Epithelial cell of proximal tubule (primary cell): ENCODE measurements at places on chromosomes 7 and 10. TPM values are rescaled to one million over a fixed set of nuclear protein-coding genes. Genes with fewer than 3 reads are reported as not detected.

UPK3BL1 gene
- 12.1 and 17.3 TPM in 2 replicates for total RNA-seq

PNLIPRP2 gene
- not detected in 2 replicates for total RNA-seq

AKR1C3 gene
- total RNA-seq = 2.1 and 2.2 TPM in 2 replicates

GDF2 gene
- not detected in 2 replicates for total RNA-seq

- DNase-seq = no peak
These were observed 625 bp downstream of the GIMAP2 start for GRCh38 chr7:150686030-150686631.

TMEM270 gene
- total RNA-seq = not detected in 2 replicates

TAF3 gene
- 3.0 and 4.8 TPM in 2 replicates for total RNA-seq

DNA sequence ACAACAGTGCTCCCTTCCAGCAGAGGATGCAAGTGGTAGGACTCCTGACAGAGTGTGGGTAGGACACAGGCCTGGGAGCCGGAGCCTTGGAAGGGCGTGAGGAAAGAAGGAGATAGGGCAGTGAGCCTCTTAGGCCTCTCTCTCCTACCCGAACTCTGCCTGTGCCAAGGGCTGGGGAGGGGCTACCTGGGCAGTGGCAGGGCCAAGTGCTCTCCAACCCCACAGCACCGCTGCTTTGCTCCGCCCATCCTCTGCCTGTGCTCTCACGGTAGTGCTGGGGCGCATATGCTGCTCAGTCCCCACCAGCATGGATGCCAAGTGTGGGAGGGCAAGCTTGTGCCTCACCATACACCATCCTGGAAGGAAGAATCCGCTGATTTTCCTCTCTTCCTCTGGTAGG is 7.5 kb downstream of the FAM131B start:
- DNase-seq = no peak

GRCh38 chr10:84574102-84574501 is 245.7 kb downstream of the CCSER2 start:
- no peak for DNase-seq

DNA sequence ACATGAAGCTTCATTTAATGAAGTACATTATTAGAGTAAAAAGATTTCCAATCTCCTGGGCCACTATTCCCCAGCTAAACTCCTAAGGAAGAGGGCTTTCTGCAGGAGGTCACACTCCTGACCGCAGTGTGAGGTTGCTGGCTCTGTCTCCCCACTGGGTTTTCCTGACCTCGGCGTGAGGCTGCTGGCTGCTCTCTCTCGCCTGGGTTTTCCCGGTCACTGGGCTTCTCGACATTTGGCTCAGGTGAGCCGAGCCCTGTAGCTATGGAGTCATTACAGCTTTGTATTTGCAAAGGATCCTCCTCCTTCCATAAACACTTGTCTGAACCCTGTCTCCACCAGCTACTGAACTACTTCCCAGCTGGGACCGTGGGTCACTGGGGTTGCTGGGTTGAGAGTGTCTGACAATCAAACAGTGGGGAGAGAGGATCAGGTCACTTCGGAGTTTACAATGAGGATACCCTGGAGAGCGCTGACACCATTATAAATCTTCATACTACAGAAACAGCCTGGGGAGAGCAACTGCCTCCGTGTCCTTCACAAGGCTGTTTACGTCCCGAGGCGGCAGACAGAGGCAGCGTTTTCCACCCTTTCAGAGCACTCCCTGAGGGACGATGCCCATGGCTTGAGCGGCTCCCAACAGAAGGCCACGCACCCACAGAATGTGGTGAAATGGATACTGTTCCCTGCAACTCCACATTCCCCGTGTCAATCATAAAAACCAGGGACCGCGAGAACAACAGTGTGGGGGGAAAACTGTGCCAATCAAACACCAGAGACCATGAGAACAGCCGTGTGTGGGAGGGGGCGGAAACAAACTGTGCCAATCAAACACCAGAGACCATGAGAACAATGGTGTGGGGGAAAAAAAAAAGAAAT is 226.2 kb downstream of the ZMYND11 start:
- no peak for DNase-seq

- peak; percentile 48 for DNase-seq
These were observed 316.8 kb upstream of the NFE2L3 start for GRCh38 chr7:25835197-25835596.

- DNase-seq = no peak
These were observed 5.6 kb upstream of the CNPY1 start for GRCh38 chr7:155551785-155552611.

DNA sequence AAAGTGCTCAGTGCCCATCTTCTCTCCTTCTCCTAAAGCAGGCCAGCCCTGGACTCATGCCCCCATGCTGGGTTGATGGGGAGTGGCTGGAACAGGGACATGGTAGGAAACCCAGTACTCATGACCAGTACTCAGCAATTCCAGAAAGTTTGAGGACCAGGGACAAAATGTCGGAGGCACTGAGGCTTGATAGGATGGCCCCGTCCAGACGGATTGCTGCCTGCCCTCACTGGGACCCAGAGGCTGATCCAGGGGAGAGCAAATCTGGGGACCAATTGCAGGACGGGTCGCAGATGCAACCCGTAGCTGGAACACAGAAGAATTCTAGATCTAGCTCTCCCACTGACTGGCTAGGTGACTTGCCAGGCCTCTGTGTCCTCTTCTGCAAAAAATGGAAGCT is 5.1 kb downstream of the ZCCHC24 start:
- no peak for DNase-seq

DNA sequence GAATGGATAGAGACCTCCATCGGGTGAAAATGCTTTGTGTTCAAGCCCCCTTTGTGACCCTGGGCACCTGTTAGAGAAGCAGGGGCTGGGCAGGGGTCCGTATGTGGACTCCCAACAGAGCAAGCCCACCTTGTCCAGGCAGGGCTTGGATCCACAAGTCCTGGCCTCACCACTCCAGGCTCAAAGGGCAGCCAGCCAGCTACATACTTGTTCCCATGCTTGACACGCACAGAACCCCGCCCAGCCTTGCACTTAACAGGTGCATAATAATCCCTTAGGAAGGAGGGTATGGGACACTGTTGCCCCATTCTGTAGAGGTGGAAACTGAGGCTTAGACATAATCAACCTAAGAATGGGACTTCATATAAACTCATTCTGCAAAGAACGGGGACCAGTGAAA is 160.6 kb downstream of the PRKAG2 start:
- no peak for DNase-seq

DNA sequence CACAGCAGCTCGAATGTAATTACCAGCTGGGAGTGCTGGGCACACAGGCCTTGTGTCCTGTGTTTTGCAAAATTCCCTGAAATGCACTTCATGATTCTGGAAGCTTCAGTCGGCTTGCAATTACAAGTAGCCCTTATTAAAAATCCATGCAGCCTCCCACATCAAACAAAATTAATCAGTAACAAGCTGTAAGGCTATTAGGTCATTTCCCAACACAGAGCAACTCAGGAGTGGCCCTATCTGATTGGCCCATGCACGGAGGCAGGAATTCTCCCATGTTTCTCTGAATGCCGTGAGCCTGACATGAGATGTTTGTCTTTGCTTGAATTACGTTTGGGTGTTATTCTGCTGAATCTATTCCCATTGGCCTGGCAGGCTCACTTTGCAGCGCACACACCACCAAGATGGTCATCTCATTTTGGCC is 36.9 kb downstream of the FOXL3 start:
- DNase-seq = peak; percentile 93

CTBP2 gene
- 57.3 and 106 TPM in 2 replicates for total RNA-seq

ZPBP gene
- total RNA-seq = not detected in 2 replicates

DNA sequence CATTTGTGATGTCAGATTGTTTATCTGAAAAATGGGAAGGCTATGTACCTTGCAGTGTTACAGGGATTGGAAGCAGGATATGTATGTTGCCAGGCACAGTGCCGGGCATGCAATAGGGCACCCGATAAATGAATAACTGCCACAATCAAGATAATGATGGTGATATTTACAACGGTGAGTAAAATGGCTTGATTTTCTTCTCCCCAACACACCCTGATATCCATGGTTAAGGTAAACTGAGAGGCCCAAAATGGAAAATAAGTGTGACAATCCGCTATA is 108.3 kb downstream of the CYP26A1 start:
- no peak for DNase-seq

GRCh38 chr7:73865738-73866445 is 4.9 kb downstream of the TMEM270 start:
- no peak for DNase-seq

EVX1 gene
- not detected in 2 replicates for total RNA-seq

- no peak for DNase-seq
These were observed 8.4 kb upstream of the SAMD8 start for GRCh38 chr10:75102830-75103673.

BCL7B gene
- total RNA-seq = 53.2 and 64.2 TPM in 2 replicates

DNA sequence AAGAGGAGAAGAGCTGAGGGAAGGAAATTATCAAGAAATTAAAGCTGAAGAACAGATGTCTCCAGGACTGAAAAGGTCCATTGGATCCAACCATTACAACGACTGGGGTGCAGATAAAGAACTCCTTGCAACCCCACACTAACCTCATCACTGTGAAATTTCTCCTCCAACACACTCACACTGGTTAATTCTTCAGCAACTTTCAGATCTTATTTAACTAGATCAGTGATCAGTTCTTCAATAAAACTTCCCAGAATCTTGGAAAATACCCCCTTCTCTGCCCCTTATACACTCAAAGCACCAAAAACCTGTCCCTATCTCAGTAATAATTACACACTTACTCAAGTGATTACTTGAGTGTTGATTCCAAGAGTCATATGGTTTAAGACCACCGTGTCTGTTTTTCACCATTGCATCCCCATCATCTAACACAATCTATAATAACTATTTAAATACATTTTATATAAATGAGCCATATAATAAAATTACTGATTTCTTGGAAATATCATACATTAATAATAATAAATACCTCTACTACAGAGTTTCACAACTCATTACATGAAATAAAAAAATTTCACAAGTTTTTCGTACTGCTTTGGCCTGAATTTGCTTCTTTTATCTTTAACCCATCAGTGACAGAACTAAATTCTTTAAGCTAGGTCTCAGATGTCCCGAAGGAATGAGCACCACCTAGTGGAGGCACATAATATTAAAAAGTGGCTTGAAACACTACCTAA is 123.7 kb downstream of the MPP7 start:
- peak; percentile 7 for DNase-seq

DNA sequence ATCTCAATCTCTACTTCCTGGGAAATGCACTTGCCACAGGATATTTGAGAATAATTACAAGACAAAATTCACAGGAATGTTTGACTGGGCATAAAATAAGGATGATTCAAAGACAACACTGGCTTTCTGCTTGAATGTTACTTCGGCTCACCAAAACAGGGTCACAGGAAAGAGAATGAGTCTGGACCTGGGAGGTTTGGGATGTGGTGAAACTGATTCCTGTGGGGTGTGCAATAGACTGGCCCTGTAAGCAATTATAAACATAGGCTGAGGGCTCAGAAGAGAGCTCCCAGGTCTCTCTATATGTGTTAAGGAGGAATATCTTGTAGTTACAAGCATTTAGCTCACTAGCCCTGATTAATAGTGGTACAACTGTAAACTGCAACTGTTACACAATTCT is 613.9 kb upstream of the CELF2 start:
- DNase-seq = no peak

TDRD1 gene
- not detected in 2 replicates for total RNA-seq

DNA sequence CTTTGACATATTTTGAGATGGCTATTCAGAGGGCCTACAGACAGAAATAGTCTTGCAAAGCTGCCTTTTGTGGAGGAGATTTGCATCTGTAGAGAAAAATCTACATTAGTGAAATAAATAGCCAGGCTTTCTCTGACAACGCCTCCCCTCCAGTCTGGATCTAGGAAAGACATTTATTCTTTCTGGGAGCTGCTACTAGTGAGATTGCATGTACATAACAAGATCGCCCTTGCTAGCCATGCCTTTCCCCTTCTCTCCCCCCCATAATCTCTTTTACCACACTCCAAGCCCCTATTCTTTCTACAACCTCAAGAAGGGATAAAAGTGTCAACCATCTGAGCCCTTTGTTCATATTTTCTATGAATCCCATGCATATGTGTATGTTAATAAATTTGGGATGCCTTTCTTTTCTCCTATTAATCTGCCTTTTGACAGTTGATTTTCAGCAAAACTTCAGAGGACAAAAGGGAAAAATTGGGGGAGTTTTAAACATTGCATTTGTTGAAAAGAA is 194.2 kb downstream of the SNX13 start:
- no peak for DNase-seq

DNA sequence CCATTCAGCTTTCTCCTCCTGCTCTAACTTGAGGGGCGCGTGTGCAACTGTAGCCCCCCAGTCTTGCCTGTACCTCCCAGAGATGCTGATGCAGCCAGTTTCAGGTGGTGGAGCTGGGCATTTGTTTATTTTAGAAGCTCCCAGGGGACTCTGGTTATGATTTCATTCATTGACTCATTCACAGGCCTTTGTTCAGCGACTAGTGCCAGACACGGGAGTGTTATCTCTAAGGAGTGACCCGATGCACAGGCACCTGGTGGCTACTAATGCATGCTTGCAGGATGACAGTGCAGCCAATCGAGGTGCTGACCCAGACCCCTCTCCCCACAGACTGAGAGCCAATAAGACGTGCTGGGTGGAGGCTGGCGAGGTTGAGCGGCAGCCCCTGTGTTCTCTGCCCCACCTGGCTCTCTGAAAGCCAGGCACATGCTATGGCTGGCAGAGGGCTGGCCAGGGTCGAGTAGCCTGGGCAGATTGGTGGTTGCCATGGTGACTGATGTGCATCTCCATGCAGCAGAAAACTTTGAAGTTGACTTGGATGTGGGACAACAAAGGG is 19.7 kb upstream of the SLC18A2 start:
- no peak for DNase-seq

GRCh38 chr10:122050311-122050710 is 61.3 kb downstream of the TACC2 start:
- DNase-seq = no peak

GRCh38 chr7:152522571-152523067 is 86.8 kb upstream of the KMT2C start:
- DNase-seq = no peak

NYAP1 gene
- total RNA-seq = 0.72 and 1.2 TPM in 2 replicates

EBLN1 gene
- not detected in 2 replicates for total RNA-seq

DNA sequence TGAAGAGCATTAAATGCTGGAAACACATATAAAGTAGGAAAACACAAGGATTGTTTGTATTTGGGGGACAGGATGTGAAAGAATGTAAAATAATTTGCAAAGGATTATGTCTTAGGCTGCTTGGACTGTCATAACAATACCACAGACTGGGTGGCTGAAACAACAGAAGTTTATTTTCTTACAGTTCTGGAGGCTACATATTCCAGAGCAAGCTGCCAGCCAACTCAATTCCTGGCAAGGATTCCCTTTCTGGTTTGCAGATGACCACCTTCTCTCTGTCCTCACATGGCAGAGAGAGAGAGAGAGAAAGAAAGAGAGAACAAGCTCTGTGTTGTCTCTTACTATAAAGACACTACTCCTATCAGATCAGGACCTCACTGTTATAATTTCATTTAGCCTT is 8.8 kb upstream of the LAMB4 start:
- DNase-seq = no peak

INSIG1 gene
- total RNA-seq = 392 and 505 TPM in 2 replicates

GRCh38 chr7:86904949-86905834 is 154.3 kb downstream of the ELAPOR2 start:
- DNase-seq = no peak

CAV2 gene
- 81.7 and 94.1 TPM in 2 replicates for total RNA-seq
